Mesenchymal stem cell (in vitro differentiated cells and primary cell): ENCODE measurements at places on chromosomes 3 and 15.

DNA sequence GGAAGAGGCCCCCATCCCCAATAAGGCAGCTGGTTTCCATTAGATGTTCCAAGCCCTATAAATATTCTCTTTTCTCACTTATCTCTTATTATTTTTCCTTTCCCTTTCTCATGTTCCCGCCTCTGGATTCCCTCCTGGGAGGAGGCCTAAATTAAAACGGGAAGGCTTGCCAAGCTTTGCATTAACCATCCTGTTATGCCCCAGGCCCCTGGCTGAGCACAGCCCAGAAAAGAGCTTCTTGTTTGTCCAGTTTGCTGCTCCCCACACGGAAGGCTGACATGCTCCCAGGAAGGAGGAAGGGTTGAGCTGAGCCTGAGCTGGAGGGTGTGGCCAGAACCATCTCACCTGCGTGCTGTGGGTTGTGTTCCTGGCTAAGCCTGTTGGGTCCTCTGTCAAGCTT, 63.1 kb upstream of the BOC start:
- no peak for DNase-seq

DNA sequence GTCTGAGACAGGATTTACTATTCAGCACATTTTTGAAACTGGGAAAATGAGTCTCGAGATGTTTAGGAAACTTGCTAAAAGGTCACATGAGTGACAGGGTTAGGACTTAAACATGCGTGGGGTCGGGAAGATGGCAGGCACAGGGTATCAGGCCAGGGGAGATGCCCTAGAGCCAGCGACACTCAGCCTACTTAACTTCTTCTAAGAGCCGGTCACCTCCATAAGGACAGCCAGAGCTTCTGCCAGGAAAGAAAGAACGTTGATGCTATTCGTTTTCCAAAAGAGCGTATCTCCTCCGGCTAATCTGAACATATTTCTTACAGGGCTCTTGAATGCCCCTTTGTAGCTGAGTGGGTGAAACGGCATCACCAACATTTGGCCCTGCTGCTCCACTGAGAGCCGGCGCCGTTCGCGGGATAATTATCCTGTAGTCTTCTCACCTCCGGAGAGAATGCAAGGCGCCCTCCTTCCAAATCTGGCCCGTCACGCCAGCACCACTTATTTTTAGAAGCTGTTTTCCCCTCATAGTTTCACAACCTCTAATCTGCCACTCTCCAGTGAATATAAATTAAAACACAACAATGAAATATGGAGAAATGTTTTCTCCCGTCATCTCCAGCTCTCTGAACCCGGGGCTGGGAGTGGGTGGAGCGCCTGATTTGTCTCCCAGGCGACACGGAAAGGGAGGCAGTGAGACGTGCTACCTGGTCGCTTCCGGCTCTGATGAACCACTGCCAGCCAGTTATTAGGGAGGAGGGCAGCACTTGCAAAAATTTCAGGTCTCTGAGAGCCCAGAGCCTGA, 58.5 kb downstream of the LIPC start:
- DNase-seq = no peak

- DNase-seq = peak; percentile 54
These were observed 1.8 kb downstream of the CAMKV start for GRCh38 chr3:49867871-49868321.

- DNase-seq = no peak
These were observed 14.6 kb upstream of the PLA2G4E start for GRCh38 chr15:42035435-42035761.

GRCh38 chr15:98648654-98649471, 524 bp downstream of the IGF1R start:
- peak; percentile 67 for DNase-seq

DNA sequence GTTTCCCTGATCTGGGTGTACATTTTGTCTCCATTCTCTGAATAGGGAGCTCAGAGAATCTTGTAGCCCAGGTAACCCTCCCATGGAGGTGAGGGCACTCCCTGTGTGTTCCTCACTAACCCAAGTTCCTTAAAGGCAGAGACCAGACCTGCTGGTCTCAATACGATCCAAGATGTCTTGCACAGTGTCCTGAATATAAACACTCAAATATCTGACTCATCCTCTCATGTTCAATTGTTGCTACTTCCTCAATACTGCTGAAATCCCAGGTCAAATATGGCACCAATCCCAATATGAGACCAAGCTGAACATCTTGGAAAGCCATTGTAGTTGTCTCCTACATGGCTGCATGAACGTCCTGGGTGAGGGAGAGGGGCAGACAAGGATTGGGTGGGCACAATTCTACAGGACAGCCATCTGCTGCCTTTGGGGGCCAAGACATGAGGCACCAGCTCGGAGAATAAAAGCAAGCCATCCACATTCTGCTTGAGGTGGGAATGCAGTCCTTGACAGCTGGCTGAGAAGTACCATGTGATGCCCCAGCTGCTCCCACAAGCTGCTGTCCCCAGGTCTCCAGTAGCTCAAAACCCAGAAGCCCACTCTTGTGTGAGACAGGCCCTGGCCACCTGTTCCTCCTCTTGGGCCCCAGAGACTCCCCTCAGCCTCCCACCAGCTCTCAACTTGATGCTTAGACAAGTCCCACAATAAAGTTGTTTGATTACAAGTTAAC, 18.2 kb downstream of the TBC1D2B start:
- DNase-seq = peak; percentile 67

DNA sequence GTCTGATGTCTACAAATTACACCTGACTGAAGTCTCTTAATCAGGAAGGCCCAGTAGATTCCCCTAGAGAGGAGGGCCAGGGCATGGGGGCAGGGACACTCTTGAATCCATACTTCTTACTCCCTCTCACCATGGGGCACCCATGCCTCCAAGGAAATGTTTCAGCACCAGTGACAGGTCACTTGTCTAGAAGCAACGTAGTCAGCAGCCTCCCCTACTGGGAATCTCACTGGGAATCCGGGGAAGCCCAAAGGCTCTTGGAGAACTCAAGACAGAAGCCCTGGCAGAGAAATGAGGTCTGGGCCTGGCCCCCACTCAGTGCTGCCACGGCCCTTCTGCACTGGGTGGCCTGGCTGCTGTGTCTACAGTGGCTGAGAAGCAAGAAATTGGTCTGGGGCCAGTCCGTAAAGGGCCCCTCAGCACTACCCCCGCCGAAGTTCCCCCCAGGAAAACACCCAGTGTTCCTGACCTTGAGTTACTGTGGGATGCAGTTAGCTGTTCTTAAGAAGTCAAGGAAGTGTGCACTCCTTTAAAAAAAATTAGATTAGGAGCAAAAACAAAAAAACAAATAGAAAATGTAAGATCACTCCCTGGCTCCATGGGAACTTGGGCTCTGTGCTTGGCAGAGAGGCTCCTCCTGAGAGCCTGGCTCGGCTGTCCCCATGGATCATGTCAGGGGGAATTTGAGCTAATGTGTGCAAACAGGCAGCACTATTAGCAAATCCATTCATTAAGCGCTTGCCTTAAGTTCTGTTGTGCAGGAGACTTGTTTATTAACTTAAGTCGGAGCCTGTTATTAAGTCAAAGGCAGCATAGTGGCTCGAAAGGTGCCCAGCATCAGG, 5.4 kb upstream of the LINGO1 start:
- no peak for DNase-seq

GRCh38 chr3:104873331-104873730, 493.4 kb upstream of the ALCAM start:
- no peak for DNase-seq

- peak; percentile 82 for DNase-seq
These were observed at the start of gene EPHB1 for GRCh38 chr3:134794950-134795745. TSS of gene EPHB1 (plus strand) at chr3:134795260.

GRCh38 chr3:105365391-105366325, 1.1 kb upstream of the ALCAM start:
- DNase-seq = peak; percentile 80

DNA sequence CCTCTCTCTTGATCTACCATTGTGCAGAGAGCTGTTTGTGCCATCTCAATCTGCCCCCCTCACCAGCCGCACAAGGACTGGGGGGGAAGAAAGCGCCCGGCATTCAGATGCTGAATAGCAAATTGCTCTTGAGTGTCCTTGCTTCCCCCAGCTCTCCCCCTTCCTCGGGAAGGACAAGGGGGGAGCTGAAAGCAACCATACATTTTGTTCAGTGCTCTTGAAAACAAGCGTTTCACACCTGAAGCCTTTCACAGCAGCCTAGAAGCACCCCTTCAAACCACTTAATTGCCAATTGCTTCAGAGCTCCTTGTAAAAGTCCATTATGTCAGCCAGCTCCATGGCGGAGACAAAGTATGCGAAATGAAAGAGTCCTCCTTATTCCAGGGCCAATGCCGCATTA, 540.1 kb downstream of the NR2F2 start:
- DNase-seq = no peak

GRCh38 chr15:57573151-57573550, 18.6 kb upstream of the MYZAP start:
- DNase-seq = no peak

DNA sequence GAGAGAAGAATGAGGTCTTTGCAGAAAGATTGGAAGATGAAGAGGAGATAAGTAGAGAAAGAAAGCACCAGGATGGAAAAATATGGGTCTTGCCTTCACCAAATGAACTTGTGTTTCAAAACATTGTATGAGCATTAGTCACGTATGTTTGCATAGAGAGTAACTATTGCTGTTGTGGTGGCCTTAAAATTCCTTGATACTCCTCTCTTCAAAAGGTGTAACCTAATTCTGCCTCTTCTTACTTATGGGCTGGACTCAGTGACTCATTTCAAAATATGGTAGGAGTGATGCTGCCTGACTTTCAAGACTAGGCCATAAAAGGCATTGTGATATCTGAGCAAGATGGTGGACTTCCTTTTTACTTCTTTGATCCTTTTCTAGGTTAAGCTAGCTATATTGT, 228.7 kb upstream of the ZNF385D start:
- no peak for DNase-seq

DNA sequence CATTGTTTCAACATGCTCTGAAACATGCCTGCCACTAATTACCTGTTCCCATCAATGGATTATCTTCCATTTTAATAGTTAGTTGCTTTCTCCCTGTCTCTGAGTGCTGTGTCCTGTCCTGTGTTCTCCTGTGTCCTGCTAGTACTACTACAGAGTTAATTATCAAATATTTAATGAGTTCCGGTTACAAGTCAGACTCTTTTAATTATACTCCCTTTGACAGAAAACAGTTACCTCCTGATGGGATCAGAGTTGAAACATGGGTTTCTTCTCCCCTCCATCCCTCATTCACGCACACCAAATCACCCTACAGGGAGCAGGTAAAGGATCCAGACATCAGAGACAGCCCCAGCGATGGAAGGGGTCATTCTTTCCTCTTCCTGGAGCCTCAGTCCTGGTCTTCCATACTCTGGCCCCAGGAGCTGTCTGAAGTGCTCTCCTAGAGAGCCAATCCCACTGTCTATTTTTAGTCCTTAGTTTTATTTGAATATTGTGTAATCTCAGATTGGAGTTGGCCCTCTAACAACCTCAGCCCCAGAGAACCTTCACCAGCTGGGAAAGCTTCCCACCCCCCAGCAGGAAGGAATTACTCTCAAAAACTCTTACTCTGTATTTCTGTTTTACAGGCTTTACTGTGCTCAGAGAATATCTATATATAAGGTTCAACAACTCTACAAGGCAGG, 137.0 kb upstream of the C2CD4B start:
- DNase-seq = peak; percentile 17

GRCh38 chr3:152321955-152322377, 53.2 kb downstream of the MBNL1 start:
- DNase-seq = no peak

DNA sequence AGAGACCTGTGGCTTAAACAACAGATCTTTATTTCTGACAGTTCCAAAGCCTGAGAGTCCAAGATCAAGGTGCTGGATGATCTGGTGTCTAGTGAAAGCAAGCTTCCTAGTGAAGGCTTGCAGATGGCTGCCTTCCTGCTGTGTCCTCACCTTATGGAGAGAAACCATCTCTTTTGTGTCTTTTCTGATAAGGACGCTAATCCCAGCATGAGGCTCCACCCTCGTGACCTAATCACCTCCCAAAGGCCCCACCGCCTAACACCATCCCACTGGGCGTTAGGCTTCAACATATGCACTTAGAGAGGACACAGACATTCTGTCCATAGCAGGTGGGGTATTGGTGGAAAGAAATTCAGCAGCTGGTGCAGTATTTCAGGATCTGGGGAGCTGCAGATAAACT, 19.8 kb upstream of the LYSMD4 start:
- no peak for DNase-seq

GRCh38 chr3:132001036-132001435, 33.8 kb downstream of the CPNE4 start:
- no peak for DNase-seq

DNA sequence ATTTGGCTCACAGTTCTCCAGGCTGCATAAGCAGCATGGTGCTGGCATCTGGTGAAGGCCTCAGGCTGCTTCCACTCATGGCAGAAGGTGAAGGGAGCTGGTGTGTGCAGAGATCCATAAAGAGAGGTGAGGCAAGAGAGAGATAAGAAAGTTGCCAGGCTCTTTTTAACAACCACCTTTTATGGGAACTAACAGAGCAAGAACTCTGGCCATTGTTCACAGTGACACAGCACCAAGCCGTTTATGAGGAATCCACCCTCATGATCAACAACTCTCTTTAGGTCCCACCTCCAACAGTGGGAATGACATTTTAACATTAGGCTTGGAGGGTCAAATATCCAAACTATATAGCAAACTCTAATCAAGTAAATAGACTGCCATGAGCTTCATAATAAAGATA, 557.2 kb upstream of the SUCLG2 start:
- no peak for DNase-seq

- DNase-seq = peak; percentile 45
These were observed 44.7 kb upstream of the LIPC start for GRCh38 chr15:58387130-58387529.

- peak; percentile 32 for DNase-seq
These were observed 62.9 kb downstream of the HMG20A start for GRCh38 chr15:77483425-77484140.

DNA sequence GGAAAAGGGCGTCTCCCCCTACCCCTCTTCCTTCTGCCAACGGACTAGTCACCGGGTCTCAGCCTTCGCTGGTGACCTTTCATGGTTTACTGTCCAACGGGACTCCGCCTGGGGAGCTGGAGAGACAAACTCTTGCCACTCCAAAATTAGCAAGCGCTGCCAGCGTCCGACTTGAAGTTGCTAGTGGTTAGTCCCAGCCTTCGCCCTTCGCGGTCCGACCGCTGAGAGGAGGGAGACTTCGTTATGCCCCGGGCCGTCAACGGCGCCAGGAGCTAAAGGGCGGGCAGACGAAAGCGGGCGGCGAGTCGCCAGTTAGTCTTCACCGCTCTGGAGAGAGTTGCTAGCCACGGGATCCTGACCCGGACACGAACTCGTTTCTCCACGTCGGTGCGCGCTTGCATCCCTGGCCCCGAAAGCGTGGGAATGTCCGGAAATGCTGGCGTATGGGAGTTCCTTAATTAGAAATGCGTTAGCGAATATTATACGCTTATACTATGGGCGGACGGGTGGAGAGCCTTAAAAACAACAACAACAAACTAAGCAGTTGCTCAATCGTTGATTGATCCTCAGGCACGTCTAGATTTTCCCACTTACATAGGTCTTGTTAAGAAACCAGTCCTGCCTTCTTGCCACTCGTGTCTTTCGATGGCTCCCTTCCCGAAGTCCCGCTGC, 716 bp downstream of the SMC4 start:
- DNase-seq = peak; percentile 70

DNA sequence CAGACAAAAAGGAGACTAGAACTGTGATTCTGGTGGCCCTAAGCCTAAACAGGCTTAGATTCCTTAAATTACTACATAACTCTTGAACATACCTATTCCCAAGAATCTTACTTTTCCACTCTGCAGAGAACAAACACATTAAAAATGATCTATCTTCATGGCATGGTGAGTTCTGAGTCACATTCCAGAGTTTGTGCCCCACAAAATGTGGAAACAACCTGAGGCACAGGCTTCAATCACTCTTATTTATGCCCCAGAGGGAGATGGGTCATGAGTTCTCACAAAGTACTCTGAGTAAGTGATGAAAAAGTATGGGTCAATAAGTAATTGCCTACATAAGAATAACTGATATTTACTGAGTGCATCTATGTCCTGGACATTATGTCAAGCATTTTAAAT, 137.5 kb upstream of the SLC2A2 start:
- no peak for DNase-seq
